ENCODE measurements at places on chromosomes 4 and X.

DNA sequence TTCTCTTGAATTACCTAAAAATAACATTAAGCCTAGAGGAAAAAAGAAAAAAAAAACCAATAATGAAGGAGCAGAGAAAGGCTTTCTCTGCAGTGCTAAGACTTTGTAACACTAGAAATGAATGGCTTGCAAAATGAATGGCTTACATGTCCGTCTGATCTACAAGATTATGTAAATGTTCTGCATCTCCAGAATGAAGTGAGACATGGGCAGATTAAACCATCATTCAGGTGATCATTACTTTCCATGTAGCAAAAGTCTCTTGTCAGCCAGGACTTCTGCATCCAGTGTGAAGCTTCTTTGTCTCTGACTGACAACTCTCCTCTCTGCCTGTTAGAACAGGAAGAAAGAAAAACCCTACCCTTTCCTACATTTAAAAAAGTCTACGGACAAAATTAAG, 304.3 kb downstream of the LDB2 start:
- DNase-seq: no peak

DNA sequence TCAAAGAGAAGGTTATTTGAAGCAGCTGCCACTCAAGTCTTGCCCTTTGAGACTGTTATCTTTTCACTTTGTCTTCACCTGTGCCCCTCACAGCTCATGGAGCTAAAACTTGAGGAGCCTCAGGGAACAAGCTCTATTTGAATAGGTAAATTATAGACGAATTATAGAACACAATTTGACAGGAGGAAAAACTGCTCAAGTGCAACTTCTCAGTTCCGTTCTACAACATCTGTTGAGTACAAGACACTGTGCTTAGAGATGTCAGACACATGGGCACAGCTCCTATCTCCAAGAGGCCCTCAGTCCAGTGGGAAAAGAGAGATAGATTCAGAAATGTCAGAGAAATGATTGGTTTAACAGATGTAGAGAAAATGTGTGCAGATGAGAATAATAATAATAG, 5.1 kb downstream of the PPP1R2C start:
- no peak for DNase-seq

GRCh38 chrX:51257490-51257889, 75.1 kb upstream of the NUDT10 start:
- no peak for DNase-seq

- no peak for DNase-seq
Measured at GRCh38 chr4:160947653-160948052, 1216.1 kb downstream of the FSTL5 start.

DNA sequence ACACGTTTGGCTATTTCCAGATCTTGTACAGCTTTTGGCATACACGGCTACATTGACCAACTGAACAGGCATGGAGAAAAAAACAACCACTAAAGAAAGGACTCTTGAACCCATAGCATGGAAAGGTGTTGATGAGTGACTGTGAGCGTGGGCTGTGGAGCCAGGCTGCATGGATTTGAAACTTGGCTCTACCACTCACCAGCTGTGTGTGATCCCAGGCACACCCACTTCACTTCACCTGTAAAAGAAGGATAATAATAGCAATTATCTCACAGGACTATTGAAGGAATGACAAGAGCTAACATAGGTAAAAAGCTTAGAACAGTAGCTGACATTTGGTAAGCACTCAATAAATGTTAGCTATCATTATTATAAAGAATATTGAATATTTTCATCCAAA, 301.7 kb upstream of the CPEB2 start:
- no peak for DNase-seq

DNA sequence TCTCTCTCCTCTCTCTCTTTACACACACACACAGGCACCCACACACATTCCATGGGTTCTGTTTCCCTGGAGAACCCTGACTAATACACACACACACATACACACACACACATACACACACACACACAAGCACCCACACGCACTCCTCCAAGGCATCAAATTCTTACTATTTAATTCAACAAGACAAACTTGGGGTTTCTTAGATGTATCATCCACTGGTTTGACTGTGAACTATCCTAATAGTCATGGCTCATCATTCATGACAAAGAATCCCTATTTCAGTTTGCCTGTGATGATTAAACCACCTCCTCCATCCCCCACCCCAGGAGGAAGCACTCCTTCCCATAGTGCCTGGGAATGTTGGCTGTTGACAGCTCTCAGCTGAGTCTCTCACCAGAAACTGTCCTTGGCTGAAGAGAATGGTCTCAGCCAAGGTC, 98.2 kb downstream of the USP46 start:
- no peak for DNase-seq

DNA sequence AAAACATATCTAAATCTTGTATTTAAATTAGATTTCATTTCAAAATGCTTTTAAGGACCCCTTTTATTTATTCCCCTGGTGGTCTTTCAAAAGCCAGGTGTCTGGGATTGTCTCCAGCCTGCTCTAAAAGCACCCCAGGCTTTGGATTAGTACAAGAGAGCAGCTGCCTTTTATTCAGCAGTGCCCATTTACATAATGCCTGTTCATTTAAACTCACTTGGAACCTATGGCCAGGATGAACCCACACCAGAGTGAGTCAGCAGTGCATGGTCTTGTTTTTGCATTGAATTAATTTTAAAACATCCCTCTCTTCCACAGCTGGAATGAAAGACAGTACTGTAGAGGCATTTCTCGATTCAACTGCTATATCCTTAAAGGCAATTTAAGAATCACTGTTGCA, 64.1 kb upstream of the TENM3 start:
- no peak for DNase-seq

- no peak for DNase-seq
Measured at GRCh38 chrX:1521459-1521956, 15.5 kb downstream of the P2RY8 start.

GRCh38 chr4:77777135-77777807, 41.9 kb downstream of the CNOT6L start:
- no peak for DNase-seq

DNA sequence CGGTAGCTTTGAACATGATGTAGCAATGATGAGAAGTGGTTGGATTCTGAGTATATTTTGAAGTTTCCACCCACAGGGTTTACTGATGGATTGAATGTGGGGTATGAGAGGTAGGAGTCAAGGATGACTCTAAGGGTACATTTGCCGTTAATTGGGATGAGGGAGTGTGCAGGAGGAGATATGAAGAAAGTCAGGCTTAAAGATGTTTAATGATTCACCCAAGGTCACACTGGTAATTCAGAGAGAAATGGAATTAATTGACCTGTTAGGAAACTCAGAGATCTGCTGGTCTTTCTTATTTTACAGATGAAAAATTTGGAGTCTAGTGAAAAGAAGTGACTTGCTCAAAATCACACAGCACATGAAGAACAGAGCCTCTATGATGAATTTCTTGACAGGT, 390.7 kb downstream of the GBA3 start:
- DNase-seq: no peak

GRCh38 chr4:165294907-165295306, 32.6 kb upstream of the MSMO1 start:
- DNase-seq: no peak

- DNase-seq: no peak
Measured at GRCh38 chrX:38220024-38220414, 652 bp downstream of the SRPX start.

DNA sequence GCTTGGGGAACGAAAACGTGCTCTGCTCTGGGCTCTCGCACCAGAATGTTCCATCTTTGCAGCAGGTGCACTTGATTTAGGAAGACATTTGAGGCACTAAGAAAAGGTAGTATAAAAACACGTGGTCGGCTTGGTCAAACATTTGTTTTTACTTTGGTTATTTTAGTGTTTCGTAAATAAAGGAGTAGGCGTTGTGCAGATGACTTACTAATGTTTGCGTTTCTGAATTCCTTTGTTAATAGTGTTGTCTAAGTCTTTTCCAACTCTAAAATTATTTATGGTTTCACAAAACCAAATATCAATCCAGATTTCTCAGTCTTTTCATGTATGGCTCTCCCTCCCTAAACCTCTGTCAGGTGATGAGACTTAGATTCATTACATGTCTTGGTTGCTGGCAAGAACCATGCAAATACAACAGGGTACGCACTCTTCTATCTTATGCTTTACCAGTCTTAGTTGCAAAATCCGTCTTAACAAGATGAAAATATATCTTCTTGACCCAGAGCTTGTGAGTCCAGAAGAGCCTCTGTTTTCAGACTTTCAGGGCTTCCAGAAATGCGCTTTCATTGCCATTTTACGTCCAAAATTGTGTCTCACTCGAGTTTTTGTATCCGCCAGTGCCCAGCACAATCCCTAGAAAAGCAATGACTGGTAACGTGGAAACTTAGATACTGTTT, 686 bp downstream of the MTHFD2L start:
- DNase-seq: no peak

DNA sequence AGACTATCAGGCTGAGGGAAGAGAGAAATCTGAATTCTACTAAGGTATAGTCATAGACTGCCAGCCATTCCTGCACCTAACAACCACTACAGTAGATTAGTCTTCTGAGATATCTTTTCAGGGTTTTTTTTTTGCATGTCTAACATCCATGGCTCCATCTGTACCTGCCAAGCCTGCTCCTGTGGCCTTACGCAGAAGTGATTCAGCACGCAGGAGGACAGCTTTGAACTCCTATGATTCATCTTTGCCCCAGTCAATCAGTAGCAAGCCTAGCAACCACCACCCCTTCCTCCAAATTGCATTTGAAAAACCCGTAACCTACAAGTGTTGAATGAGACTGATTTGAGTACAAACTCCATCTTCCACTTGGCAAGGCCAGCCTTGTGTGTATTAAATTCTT, 520.7 kb upstream of the HS3ST1 start:
- DNase-seq: no peak

DNA sequence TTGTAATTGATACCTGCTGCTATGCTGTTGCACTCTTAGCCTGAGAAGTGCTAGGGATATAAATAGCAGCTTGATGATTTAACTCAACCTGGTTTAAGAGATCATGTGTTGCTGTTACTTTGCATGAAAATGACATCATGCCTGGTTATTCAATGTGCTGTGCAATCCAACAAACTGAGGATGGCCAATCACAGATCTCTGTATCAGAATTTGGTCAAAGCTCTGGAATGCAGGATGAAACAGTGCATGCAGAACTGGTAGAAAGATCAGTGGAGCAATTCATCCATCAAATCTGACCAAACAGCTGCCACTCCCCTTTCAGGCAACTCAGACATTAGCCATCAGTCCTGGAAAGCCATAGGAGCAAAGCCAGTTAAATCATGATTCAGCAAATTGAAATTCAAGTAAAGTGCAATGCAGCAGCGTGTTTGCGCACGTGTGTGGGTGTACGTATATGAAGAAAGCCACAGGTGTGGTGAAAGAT, 160.3 kb upstream of the RASGEF1B start:
- DNase-seq: no peak

- no peak for DNase-seq
Measured at GRCh38 chr4:61995717-61996340, 795.7 kb downstream of the ADGRL3 start.

- DNase-seq: no peak
Measured at GRCh38 chr4:93532234-93532633, 296.3 kb upstream of the ATOH1 start.

All from C1 segment of cervical spinal cord (tissue), 14 donors.